ENCODE measurements at places on chromosomes 7 and 10.

DNA sequence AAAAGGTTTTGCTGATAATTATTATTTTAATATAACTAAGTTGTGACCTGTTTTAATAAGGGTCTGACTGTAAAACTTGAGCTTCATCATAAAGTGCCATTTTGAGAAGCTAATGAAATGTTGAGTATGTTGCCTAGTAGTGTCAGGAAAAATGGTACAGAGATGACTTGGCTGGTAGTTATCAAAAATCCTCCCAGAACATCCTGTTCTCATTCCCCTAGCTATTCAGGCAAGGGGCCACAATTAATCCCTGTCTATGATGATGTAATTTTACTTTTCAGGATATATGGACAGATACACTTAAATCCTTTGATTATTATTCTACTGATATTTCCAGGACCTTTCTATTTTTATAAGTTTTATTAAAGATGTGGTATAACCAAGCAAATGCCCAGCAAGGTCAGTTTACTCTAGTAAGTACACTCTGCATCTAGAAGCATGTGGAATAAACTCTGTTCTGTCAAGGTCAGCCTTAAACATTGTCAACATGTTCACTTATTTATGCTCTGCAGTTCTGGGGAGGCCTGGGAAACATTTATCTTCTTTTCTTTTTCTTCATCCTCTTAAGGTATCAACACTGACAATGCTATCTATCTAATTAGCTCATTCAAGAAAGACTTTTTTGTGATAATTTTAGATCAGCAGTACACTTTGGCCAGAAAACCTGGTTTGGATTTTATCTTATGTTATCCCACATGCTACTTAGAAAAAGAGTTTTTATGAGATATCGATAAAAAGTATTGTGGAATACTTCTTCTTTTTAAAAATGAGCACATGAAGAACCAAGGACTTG, 32.1 kb downstream of the BTRC start:
- DNase-seq: no peak

- DNase-seq: peak; percentile 54
Measured at GRCh38 chr7:29606287-29606721, 42.7 kb downstream of the PRR15 start.

DNA sequence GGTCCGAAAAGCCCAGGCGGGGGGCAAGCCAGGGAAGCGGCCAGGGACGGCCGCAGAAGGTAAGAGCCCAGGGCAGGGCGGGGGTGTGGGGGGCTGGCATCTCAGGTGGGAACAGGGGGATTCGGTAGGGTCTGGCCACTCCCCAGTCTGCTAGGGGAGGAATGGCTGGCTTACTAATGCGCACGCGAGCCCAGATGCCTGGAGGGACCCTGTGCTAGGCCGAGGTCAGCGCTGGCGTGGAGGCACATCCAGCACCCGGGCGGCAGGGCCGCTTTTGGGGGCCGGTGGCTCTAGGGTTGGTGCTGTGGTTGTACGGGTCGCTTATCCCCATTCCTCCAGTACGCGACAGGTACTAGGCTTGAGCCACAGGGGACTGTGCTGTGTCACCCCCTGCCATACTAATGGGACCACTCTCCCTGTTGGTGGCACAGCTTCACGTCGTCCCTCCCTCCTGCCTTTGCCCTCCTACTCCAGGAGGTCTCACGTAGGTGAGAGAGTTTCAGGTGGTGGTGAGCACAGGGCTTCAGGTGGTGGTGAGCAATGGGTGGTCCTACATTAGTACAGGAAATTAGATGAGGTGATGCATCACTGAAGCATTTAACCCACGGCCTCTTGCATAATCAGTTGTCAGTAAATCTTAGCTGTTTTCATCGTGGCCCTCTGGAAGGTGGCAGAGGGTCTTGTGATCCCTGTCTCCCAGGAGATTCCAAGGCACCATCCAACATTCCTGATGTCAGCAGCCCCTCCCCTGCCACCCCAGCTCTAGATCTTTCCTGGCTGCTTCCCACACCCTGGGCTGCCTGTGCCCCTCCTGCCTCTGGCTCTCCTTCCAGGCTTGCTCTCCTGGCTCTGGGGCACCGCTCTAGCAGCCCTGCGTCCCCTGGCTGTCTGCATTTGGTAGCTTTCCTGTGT, 971 bp downstream of the AEBP1 start:
- DNase-seq: peak; percentile 65

DNA sequence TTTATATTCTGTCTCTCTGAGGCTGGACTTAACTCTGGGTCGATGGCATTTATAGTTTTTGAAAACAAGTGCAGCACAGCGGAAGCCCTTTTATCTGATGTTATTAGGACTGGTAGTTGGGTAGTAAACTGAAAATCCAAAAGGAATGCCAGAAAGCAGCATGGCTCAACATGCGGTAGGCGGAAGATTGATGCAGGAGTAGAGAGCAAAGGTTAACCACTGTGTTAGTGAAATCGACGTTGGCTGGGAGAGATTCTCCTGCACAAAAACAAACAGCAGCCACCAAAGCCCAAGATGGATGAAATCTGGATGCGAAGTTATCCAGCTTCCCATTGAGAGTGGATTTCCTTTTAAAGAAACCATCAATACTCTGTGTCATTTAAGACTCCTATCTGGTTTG, 54.5 kb upstream of the EMX2 start:
- no peak for DNase-seq

- DNase-seq: no peak
Measured at GRCh38 chr10:14601326-14601725, 173.4 kb downstream of the FAM107B start.

- no peak for DNase-seq
Measured at GRCh38 chr7:23514755-23515154, 17.0 kb downstream of the TRA2A start.
